Adrenal gland (tissue), 19 donors: ENCODE measurements at places on chromosomes 13 and 19. TPM values are rescaled to one million over a fixed set of nuclear protein-coding genes. Genes with fewer than 3 reads are reported as not detected.

The LACC1 gene
- polyA plus RNA-seq = 7.6 TPM

The POLD1 gene
- 93.9 TPM for polyA plus RNA-seq

The ACOD1 gene
- not detected for polyA plus RNA-seq

The HIF3A gene
- 69.0 TPM for polyA plus RNA-seq

The FXYD1 gene
- 45.7 TPM for polyA plus RNA-seq

The ERICH6B gene
- not detected for polyA plus RNA-seq

The APOC1 gene
- polyA plus RNA-seq = 2,067 TPM

The EMC10 gene
- 123 TPM for polyA plus RNA-seq

The KCTD12 gene
- 12.6 TPM for polyA plus RNA-seq

The MISP3 gene
- 1.7 TPM for polyA plus RNA-seq

The POGLUT2 gene
- polyA plus RNA-seq = 1.8 TPM

The CPAMD8 gene
- 18.6 TPM for polyA plus RNA-seq

The PLEKHJ1 gene
- 18.1 TPM for polyA plus RNA-seq

The RBM42 gene
- 107 TPM for polyA plus RNA-seq

The ANGPTL8 gene
- polyA plus RNA-seq = not detected

The UBE2L5 gene
- not detected for polyA plus RNA-seq

The OLFM4 gene
- polyA plus RNA-seq = not detected

The SEMA6B gene
- 15.9 TPM for polyA plus RNA-seq

The PRKCSH gene
- polyA plus RNA-seq = 228 TPM

The URAD gene
- not detected for polyA plus RNA-seq

The NLRP4 gene
- polyA plus RNA-seq = not detected

The PRTN3 gene
- 0.20 TPM for polyA plus RNA-seq

The PRR12 gene
- polyA plus RNA-seq = 49.8 TPM

The RASGRP4 gene
- 1.3 TPM for polyA plus RNA-seq

The CRX gene
- polyA plus RNA-seq = not detected

The PSG1 gene
- not detected for polyA plus RNA-seq

The F10 gene
- polyA plus RNA-seq = 81.8 TPM

The SNRPD2 gene
- 233 TPM for polyA plus RNA-seq

The NCAN gene
- not detected for polyA plus RNA-seq

The CYP4F2 gene
- polyA plus RNA-seq = not detected

The MBNL2 gene
- 40.2 TPM for polyA plus RNA-seq

The CALR gene
- polyA plus RNA-seq = 224 TPM

The ADM5 gene
- 2.0 TPM for polyA plus RNA-seq

The CNMD gene
- not detected for polyA plus RNA-seq

The ARHGEF18 gene
- polyA plus RNA-seq = 5.9 TPM

The MEIS3 gene
- polyA plus RNA-seq = 2.1 TPM

The GPC5 gene
- 0.97 TPM for polyA plus RNA-seq

The TFDP1 gene
- 36.0 TPM for polyA plus RNA-seq

The ANGPTL4 gene
- polyA plus RNA-seq = 4.9 TPM

The TJP3 gene
- polyA plus RNA-seq = not detected

The BORA gene
- 3.8 TPM for polyA plus RNA-seq

The PCDH8 gene
- not detected for polyA plus RNA-seq

The C13orf42 gene
- not detected for polyA plus RNA-seq

The LILRA1 gene
- 0.88 TPM for polyA plus RNA-seq

The KLK15 gene
- polyA plus RNA-seq = 1.7 TPM

The KIR3DL1 gene
- polyA plus RNA-seq = not detected

The MYDGF gene
- polyA plus RNA-seq = 86.9 TPM

The KCNC3 gene
- 0.79 TPM for polyA plus RNA-seq

The FCHO1 gene
- polyA plus RNA-seq = 6.2 TPM

The ZSCAN4 gene
- 0.07 TPM for polyA plus RNA-seq

The LINGO3 gene
- not detected for polyA plus RNA-seq

The CCDC194 gene
- 1.1 TPM for polyA plus RNA-seq
